DMS53 (cell line): ENCODE measurements at places on chromosomes 11 and 22.

DNA sequence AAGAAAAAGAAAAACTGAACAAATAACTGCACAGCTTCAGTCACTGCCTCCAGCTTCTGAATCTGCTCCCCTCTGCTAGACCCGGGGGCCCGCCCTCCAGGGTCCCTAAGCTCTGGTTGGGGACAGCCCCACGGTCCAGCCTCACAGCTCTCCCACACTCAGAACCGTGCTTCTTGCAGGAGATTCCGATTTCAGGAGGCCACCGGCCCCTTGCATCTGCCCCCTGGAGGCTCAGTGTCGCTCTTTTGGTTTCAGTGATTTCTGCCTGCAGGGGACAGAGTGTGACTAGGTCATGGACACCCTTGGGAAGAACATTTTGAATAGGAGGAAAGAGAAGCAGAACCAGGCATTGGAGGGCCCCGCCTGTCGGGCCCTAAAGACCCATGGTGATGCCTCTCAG lies 23.1 kb upstream of the RPS3 start:
- DNase-seq, result no peak

- peak; percentile 74 for DNase-seq
Observed at GRCh38 chr22:19478901-19479354, at the start of gene UFD1. UFD1 (minus strand) TSS chr22:19479193; CDS start chr22:19479085, 108 bp downstream.

- no peak for DNase-seq
Observed at GRCh38 chr22:39233710-39234471, 10.9 kb downstream of the PDGFB start.

- peak; percentile 42 for DNase-seq
Observed at GRCh38 chr11:103659743-103660142, 376.7 kb upstream of the DDI1 start.

- DNase-seq, result peak; percentile 87
Observed at GRCh38 chr11:72069787-72070251, 10.5 kb downstream of the NUMA1 start.

- no peak for DNase-seq
Observed at GRCh38 chr11:65867284-65868071, 5.1 kb downstream of the EFEMP2 start.

DNA sequence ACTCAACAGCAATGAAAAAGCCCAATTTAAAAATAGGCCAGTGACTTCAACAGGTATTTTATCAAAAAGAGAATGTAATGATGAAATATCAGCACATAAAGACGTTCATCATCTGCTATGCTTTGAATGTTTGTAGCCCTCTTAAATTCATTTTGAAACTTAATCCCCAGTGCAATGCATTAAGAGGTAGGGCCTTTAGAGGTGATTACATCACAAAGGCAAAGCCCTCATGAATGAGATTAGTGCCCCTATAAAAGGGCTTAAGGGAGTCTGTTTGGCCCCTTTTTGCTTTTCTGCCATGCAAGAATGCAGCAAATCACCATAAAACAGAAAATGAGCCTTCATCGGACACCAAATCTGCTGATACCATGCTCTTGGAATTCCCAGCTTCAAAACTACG lies 637.0 kb downstream of the DLG2 start:
- DNase-seq, result no peak

DNA sequence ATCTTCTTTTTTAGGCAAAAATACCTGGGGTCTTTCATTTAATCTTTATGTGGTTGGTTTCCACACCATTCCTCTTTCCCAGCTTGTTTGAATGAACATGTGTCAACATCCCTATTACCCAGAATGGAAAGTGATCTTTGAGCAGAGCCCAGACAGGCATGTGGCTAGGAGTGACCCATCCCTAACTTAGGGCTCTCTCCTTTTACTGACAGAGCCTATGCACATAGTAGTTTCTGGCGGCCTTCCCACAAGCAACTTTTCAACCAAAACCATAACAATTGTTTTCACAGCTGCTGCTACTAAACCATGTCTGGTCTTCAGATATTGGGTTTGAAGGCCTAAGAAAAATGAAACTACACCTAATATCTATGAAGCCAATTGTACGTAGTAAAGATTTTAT lies 107.5 kb downstream of the TENM4 start:
- DNase-seq, result no peak

- DNase-seq, result no peak
Observed at GRCh38 chr11:112248201-112248600, 12.5 kb downstream of the PLET1 start.

GRCh38 chr11:76781807-76782530 lies 1.2 kb upstream of the TSKU start:
- peak; percentile 44 for DNase-seq

GRCh38 chr11:22846726-22847125 lies 13.5 kb downstream of the CCDC179 start:
- DNase-seq, result no peak

- no peak for DNase-seq
Observed at GRCh38 chr22:24086310-24086709, 75.2 kb downstream of the CABIN1 start.

DNA sequence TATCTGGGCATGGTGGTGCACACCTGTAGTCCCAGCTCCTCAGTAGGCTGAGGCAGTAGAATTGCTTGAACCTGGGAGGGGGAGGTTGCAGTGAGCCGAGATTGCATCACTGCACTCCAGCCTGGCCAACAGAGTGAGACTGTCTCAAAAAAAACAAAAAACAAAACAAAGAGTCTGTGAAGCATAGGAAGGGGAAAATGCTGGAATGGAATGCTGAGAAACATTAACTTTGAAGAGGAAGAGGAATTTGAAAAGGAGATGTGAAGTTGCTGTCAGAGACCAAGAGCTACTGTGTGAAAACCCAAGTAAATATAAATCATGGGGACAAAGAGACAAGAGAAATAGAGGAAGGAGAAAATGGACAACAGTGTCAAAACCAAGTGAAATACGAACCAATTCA lies 455.1 kb upstream of the ARHGAP42 start:
- no peak for DNase-seq

- DNase-seq, result no peak
Observed at GRCh38 chr11:19392321-19392720, 151.6 kb upstream of the E2F8 start.
